ENCODE measurements at places on chromosomes 4 and X.

- DNase-seq: no peak
Observed at GRCh38 chr4:124420166-124420695, 292.3 kb downstream of the ANKRD50 start.

DNA sequence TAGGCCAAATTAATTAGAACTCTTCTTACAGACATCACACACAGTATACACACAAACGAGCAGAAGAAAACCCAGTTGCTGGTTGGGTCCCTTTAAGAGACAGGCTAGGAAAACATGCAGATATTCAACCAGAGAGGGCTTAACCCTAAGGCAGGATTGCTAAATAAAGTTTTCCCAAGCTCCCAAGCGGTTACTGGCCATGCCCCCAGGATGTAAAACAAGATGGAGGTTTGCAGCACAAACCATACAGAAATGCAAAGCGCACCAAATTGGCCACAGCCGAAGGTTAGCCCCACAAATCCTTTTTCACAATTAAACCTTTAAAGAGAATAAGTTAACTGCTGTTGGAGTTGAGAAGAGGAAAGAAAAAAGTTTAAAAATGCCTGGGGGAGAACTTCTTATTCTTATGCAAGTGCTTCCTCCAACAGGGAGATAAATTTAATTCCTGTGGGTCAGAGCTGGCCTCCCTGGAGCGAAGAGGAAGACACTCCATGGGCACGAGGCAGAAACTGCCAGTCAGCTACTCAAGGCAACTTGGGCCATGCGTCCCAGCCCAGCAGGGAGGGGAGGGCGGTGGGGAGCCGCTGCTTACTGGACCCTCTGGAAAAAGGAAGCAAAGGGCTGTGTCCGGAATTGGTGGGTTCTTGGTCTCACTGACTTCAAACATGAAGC, 167.6 kb upstream of the ARSJ start:
- DNase-seq: no peak

DNA sequence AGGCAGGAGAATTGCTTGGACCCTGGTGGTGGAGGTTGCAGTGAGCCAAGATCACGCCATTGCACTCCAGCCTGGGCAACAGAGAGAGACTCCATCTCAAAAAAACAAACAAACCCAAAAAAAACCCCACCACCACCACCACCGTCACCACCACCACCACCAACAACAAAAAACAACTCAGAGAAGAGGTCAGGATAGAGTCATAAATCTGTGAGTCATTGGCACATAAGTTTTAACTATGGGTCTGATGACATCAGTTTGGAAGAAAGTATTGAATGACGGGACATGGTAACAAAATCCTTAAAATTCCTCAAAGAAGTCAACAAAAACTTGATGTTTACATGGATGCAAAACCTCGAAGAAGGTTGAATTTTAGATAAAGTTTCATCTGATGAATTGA, 288.0 kb upstream of the SFRP2 start:
- DNase-seq: no peak

GRCh38 chr4:39295784-39296183, 70.4 kb downstream of the RFC1 start:
- no peak for DNase-seq

DNA sequence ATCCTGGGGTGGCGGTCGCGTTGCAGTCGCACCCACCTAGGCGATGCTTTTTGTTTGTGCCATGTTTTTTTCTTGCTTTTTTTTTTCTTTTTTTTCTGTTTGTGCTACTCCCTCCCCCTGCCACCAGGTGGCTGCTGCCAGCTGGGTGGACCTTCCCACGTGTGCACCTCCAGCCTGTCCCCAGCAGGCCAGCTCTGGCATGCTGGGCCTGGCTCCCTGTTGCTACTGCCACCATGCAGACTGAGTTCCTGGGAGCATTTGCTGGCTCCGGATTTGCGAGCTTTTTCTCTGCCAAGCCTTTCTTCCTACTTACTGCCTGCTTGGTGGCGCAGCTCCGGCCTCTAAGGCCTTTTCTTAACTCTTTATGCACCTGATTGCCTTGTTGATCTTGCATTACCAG, 161.2 kb upstream of the WDFY3 start:
- DNase-seq: no peak

- DNase-seq: no peak
Observed at GRCh38 chrX:46837558-46838485, 979 bp downstream of the RP2 start.

DNA sequence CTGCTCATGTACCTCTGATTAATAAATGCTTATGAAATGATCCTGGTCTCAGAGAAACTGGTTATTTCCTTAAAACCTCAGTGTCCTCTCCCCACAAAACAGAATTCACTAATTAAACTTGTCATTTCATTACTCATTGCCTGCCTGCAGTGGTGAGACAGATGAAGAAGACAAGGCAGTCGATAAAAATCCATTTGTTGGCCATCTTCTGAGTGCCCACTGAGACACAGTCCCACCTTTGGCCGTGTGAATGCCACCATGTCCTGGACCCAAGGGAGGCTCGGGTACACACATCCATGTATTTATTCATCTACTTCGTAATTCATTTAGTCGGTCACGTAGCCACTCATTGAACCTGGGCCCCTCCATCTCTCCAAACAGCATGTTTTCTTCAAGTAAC, 3.5 kb downstream of the S100P start:
- no peak for DNase-seq

- no peak for DNase-seq
Observed at GRCh38 chrX:138946926-138947325, 235.4 kb upstream of the FGF13 start.

DNA sequence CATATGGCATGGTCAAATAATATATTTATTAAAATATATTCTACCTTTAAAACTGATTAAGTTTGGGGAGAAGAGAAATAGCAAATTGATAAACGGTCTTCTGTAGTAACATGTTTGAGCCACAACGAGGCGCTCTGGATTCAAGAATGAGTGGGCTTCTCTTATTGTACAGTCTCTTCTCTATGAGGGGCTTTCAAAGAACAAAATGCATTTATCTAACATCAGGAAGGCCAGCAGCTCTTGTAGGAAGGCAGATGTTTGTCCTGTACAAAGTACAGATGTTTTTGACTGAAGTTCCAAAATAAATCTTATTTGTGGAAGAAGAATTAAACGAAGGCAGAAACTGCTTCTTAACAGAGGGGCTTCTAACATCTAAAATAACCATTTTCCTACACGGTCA, 153.6 kb downstream of the RASL11B start:
- no peak for DNase-seq

Data from T-helper 2 cell (primary cell).